Omental fat pad (tissue), 4 donors: ENCODE measurements at places on chromosomes 2 and 18.

DNA sequence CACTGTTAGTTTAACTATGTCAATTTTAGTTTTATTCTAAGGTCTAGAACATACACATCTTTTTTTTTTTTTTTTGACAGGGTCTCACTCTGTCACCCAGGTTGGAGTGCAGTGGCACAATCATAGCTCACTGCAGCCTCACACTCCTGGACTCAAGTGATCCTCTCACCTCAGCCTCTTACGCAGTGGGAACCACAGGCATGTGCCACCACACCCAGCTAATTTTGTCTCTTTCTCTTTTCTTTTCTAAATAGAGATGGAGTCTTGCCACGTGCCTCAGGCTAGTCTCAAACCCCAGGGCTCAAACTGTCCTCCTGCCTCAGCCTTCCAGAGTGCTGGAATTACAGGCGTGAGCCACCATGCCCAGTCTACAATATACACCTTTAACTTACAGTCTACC, 69.5 kb upstream of the CHRNA1 start:
- DNase-seq: no peak

- no peak for DNase-seq
Measured at GRCh38 chr2:2638547-2639220, 307.6 kb upstream of the MYT1L start.

GRCh38 chr2:117771969-117772630, 42.4 kb upstream of the DDX18 start:
- DNase-seq: no peak

GRCh38 chr2:202344178-202344577, 31.9 kb upstream of the BMPR2 start:
- DNase-seq: no peak
